ENCODE measurements at places on chromosomes 3 and 15. TPM values are rescaled to one million over a fixed set of nuclear protein-coding genes. Genes with fewer than 3 reads are reported as not detected.
A peak's percentile ranks its signal among the peaks of the same experiment; 100 is the strongest.

DNA sequence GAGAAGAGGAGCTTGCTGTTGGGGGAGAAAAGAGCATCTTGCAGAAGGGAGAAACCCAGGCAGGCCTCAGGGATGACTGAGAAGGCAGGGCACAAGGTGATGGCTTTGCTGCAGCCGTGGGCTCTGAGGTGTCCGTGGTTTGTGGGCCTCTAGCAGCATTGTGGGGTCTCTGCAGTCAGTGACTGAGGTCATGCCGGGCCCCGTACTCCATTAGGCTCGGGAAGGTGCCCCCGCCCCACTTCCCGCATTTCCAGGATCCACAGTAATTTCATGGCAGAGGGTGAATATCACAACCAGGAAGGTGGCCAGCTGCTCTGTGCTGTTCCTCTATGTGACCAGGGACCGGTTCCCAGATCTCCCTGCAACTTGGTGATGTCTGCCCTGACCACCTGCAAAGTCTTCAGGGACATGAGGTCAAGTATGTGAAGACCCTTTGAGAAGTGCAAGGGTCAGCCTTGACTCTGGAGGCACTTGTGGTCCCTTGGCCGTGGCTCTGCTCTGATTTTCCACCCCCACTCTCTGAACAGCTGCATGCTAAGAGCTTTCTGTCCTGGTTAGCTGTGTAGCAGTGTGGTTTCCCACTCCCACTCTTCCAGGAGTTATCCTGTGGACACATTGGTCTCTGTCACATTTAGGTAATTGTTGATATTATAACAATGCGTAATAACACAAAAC, 3.6 kb downstream of the KLF13 start:
- peak overlapping the region; percentile 78 for H3K4me3 ChIP-seq
- DNase-seq, result no peak
- H3K36me3 ChIP-seq, result peaks cover 10% of the 10 kb centered on the region
- H3K4me1 ChIP-seq, result peaks cover 4% of the 10 kb centered on the region
- H3K27ac ChIP-seq, result no peak overlapping the region

DNA sequence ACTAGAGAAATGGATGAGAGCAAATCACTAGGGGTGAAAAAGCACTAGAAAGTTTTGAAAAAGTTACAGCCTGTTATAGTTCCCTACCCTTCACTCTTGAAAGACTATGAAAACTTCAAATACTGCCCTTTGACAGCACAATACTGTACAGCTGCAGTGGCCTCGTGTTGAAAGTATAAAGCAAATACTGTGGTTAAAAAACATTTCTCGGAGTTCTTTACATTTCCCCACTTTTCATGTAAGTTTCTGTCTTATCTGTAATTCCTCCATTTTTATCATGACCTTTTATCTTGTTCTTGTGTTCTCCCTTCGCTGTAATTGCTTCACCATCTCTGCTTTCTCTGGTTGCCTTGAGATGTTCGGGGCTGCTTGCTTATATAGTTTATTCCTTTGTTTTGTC, 423.8 kb upstream of the CFAP20DC start:
- no peaks in the 10 kb centered on the region for H3K27me3 ChIP-seq
- no peaks in the 10 kb centered on the region for H3K4me1 ChIP-seq
- peaks cover 7% of the 10 kb centered on the region for H3K36me3 ChIP-seq

- no peaks in the 10 kb centered on the region for H3K27me3 ChIP-seq
- peaks cover 40% of the 10 kb centered on the region for H3K36me3 ChIP-seq
- H3K4me3 ChIP-seq, result no peak overlapping the region
- no peak overlapping the region for H3K27ac ChIP-seq
- 0 out of 2 replicates have a peak, but pooled peaks cover 2% of the 10 kb centered on the region for H3K4me1 ChIP-seq
Observed at GRCh38 chr15:92906563-92907081, 6.5 kb downstream of the CHD2 start.

Gene FBXO40
- total RNA-seq, result 0.15 TPM
